ENCODE measurements at places on chromosomes 3 and 15. TPM values are rescaled to one million over a fixed set of nuclear protein-coding genes. Genes with fewer than 3 reads are reported as not detected.

The HYPK gene
- 14.4 TPM for total RNA-seq

The CLDN1 gene
- total RNA-seq = 6.2 TPM

The SPINK8 gene
- total RNA-seq = not detected

The SAMMSON gene
- total RNA-seq = not detected

The NOX5 gene
- 1.0 TPM for total RNA-seq

The PRTG gene
- total RNA-seq = not detected

The TMCO5A gene
- total RNA-seq = not detected

The PLA2G4D gene
- total RNA-seq = 0.08 TPM

The LRRC31 gene
- total RNA-seq = not detected

The PLAAT1 gene
- total RNA-seq = 0.19 TPM

The LYSMD4 gene
- total RNA-seq = 13.7 TPM
